ENCODE measurements at places on chromosomes 4 and X.

DNA sequence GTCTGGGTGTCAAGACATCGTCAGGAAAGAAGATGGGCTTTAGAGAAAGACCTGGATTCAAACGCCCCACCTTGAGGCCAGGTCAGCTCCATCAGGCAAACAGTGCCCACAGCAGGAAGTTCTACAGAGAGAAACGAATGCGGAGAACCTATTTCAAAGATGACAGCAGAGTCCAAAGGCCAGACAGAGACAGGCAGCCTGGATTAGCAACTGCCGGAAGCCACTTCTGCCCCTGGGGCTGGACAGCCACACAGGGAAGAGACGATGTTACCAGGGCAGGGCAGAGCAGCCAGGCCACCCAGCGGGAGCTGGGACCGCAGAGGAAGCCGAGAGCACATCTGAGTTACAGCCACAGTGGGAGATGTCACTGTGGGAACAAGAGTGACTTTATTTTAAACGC is 1.2 kb downstream of the C4orf50 start:
- no peak for DNase-seq

DNA sequence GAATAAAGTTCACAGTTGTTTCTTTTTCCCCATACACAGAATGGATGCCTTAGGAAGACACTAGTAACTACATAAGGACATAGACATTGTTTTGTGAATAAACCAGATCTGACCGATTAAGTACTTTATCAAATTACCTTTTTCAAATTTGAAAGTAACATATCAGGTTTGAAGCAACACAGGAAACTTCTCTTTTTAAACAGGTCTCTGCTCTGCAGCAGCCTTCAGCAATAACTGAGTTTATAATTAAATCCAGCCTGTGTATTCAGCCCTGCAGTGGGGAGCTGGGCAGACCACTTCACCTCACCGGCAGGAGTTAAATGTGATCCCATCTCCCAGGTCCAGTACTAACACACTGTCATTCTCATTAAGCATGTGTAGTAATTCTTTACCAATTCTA is 68.3 kb upstream of the ATOH1 start:
- DNase-seq: no peak

DNA sequence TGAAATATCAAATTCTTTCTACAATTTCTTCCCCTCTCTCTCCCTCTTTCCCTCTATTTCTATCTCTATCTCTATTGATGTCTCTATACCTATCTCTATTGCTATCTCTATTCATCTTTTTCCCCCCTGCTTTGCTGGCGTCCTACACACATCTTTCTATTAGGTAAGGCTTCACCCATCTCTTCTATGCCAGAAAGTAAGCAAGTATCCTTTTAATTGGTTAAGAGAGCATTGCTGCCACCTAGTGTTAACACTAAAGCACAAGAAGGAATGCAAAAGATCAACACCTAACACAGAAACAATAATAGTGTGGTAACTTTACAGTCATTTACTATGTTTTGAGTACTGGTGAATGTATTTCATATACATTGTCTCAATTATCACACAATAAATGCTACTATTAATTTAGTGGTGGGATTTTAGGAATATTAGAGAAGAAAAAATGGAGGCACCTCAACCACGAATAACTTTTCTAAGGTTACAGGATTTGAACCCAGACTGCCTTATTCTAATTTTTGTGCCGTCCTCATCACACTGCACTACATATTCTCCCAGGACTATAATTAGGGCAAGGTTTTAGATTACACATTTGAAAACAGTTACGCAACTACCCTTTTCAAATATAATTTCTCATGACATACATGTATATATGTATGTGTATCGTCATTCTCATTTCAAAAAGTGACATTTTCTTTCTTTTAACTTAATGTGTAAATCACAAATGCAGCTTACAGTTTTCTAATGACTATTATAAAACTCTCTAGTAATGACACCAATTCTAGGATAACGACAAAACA is 3.7 kb upstream of the C4orf36 start:
- DNase-seq: no peak

DNA sequence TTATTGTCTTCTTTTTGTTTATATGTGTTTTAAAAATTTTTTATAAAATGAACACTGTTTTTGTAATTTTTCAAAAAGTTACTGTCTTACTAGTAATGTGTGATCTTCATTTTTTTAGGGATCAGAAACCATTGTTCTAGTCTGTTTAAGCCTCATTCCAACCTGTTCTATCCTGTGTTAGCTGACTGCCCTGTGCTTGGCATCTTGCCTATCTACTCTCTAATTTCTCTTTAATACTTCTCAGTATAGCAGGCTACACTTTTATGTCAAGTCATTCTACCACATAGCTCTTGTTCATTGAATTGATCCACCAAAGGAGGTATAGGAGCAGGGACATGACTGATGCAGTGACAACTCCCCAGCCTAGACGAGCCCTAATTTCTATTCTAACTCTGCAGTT is 70.2 kb upstream of the PLS3 start:
- DNase-seq: no peak

DNA sequence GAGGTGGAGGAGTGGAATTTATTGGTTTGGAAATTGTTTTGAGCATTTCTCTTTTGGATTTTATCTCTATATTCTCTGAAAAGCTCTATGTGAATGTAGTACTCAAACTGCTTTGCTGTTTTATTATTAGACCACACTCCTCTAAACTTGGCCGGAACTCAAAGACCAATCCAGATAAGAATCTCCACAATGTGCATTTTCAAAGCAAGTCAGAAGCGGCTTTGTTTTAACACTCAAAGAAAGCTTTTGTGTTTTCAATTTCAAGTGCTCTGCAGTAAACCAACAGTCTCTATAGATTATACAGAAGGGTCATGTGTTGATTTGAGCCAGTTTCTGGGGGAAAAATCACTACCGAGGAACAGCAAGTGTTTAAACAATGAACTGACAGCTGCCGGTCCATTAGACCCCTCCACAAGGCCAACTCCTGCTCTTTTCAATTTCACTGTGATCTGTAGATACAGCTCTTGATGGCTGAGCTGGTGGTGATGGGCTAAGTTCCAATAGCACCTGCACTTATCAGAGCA is 79.4 kb downstream of the FTHL17 start:
- DNase-seq: no peak

- DNase-seq: no peak
Measured at GRCh38 chr4:159926871-159927270, 824.0 kb downstream of the RAPGEF2 start.

- no peak for DNase-seq
Measured at GRCh38 chr4:185398618-185399017, 2.0 kb downstream of the ANKRD37 start.

- no peak for DNase-seq
Measured at GRCh38 chr4:56683455-56683854, 2.4 kb upstream of the HOPX start.

- no peak for DNase-seq
Measured at GRCh38 chrX:117397844-117398243, 718.8 kb downstream of the KLHL13 start.

- DNase-seq: no peak
Measured at GRCh38 chrX:118506805-118507480, 11.3 kb downstream of the DOCK11 start.

DNA sequence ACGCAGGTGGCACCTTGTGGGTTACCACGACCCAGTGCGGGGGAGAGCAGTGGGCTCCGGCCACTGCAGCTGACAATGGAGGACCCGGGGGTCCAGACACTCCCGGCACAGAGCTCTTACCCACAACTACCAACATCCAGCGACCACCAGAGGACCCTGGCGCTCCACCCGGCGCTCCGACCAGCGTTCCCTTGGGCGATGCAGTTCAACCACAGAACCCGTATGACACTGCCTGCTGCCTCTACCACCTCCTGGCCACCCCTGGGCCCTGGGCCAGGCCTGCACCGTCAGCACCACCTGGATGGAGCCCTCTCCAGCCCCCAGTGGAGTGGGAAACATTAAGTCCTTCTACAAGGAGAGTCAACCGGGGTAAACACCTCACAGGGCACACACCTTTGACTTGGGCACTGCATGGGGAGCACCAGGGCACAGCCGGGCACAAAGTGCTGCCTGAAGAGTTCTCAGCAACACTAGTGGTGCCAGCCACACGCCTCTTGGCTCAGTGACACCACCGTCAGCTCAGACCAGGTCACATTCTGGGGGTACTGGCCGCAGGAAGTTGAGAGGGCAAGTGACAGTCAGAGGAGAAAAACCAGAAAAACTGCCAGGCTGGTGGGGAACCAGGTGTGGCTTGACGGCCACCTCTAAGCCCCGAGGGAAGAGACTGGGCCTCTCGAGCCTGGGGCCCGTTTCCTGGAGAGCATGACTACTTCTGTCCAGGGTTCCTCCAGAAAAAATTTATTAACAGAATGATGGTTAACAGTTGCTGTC is 2.6 kb downstream of the CTBP1 start:
- no peak for DNase-seq

- DNase-seq: no peak
Measured at GRCh38 chr4:8577046-8577445, 3.1 kb upstream of the GPR78 start.

GRCh38 chr4:15402974-15403373 is 24.9 kb upstream of the C1QTNF7 start:
- no peak for DNase-seq

DNA sequence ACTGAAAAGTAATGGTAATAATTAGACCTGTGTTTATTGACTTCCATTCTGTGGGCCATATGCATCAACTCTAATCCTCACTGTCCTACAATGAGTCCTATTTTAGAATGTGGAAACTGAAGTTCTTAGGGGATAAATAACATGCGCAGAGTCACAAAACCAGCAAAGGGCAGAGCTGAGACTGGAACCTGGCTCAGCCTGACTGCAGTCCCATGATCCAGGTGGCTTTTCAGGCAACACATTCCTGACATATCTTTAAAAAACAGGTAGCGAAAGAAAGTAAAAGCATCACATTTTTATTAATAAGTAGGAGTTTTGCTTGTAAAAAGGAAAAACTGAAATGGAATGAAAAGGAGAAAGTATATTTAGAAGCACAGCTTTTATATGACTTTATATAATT is 34.7 kb upstream of the PRSS48 start:
- no peak for DNase-seq

- DNase-seq: no peak
Measured at GRCh38 chr4:179625406-179625805, 2183.2 kb upstream of the AGA start.

DNA sequence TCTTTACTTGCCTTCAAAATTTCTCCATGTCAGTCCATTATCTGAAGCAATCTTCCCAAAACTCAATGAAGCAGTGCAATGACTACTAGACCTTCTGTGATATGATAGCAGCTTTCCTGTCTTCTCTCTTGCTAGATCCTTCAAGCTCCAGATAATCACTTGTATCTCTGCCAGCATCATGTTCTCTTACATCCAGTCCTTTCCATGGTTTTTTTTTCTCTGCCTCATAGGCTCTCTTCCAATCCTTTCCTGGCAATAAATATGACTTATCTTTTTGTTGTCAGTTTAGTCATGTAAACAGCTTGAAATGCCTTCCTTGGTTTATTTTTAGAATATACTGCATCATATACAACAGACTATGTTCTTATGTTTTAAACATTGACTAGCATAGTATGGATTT is 193.5 kb downstream of the CFAP299 start:
- DNase-seq: no peak

- DNase-seq: no peak
Measured at GRCh38 chrX:24245202-24245601, 68.7 kb downstream of the SUPT20HL2 start.

DNA sequence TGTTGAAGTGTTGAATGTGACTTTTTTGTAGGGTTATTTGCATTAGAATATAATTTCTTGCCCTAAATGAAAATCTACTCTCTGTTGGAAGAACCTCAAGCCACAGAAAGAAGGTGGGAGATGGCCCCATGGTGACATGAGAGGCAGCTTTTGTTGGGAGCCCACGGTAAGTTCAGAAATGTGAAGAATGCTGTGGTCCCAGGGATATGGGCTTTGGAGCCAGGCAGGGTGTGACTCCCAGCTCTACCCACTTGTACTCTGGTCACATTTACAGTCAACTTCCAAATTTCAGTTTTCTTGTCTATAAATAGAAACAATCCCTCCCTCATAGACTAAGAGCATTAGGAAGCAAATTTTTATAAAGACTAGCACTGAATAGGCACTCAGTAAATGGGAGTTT is 177.8 kb downstream of the RAB28 start:
- DNase-seq: no peak

GRCh38 chrX:23822397-23822796 is 39.4 kb downstream of the SAT1 start:
- DNase-seq: no peak

DNA sequence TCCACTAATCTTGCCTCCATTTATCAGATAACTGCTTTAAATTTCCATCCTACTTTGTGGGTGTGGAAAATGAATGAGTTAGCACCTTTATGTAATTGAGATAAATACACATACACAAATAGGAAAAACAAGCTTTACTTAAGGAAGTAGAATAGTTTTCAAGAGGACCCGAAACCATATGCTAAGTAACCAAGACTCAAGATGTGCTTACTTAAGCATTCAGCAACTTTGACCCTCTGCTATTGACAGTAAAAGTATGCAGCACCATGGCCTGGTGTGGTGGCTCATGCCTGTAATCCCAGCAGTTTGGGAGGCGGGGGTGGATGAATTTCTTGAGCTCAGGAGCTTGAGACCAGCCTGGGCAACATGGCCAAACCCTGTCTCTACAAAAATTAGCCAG is 29.9 kb downstream of the RNF175 start:
- DNase-seq: no peak

- no peak for DNase-seq
Measured at GRCh38 chr4:53684136-53685130, 93.1 kb upstream of the LNX1 start.

DNA sequence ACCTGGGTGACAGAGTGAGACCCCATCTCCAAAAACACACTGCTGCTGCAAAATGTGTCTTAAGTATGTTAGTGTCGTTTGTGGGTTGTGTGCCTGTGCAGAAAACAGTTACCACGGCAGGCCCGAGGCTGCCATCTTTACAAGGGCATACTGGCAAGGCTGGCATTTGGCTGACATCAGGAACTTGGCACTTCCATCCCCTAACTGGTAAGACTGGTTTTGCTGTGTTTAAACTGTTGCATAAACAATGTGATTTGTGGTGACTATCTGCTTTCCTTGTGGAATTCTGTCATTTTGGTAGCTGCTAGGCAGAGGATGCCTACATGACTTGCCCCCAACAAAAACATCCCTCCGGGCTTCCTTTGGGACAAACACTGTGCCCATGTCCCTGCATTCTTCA is 12.3 kb downstream of the LRP2BP start:
- no peak for DNase-seq

DNA sequence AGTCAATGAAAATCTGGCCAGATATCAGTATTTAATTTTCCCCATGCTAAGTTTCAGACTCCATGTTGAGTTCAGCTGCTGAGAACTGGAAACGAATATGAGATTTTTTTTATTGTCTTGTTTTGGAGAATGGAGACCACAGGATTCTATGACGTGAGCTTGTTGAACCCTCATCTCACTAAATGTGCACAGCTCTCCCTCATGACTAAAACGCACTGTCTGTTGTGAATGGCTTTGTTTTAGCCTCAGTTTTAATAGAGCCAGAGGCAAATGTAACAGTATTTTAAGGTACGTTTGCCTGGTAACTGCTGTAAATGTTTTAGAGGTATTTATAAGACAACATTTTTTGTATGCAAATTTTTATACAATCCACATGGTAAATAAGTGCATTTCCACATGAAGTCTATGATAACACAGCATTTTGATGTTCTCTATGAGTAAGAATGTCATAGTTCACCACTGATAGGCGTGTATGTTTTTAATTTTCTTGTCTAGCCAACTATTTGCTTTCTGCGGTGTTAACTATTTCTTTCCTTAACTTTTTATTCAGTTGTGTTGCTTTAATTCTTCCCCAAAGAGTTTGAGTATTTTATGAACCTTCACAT is 1159.3 kb upstream of the TENM3 start:
- DNase-seq: no peak
